Bronchus fibroblast of lung (primary cell): ENCODE measurements at places on chromosomes 1 and 21. TPM values are rescaled to one million over a fixed set of nuclear protein-coding genes. Genes with fewer than 3 reads are reported as not detected.

LCE1E gene
- total RNA-seq: not detected in 2 replicates

GJA4 gene
- not detected in 2 replicates for total RNA-seq

SPATA1 gene
- total RNA-seq: not detected in 2 replicates

LRRC38 gene
- not detected in 2 replicates for total RNA-seq

LENEP gene
- total RNA-seq: not detected in 2 replicates

NEXN gene
- 6.4 and 9.2 TPM in 2 replicates for total RNA-seq

EXO5 gene
- 8.0 and 10.3 TPM in 2 replicates for total RNA-seq

FCAMR gene
- not detected in 2 replicates for total RNA-seq

C1orf94 gene
- total RNA-seq: not detected in 2 replicates

AMY1C gene
- not detected in 2 replicates for total RNA-seq

ATAD3C gene
- total RNA-seq: under 0.01 TPM in 1 of 2 replicates, not detected in the other

ICOSLG gene
- under 0.01 TPM in 1 of 2 replicates, not detected in the other for total RNA-seq

RUNX3 gene
- 2.1 and 4.7 TPM in 2 replicates for total RNA-seq

NFIA gene
- total RNA-seq: 4.5 and 6.9 TPM in 2 replicates

VHLL gene
- total RNA-seq: not detected in 2 replicates

AUNIP gene
- 5.1 and 9.1 TPM in 2 replicates for total RNA-seq

CFHR4 gene
- not detected in 2 replicates for total RNA-seq

FYB2 gene
- not detected in 2 replicates for total RNA-seq

ELF3 gene
- under 0.01 and 0.17 TPM in 2 replicates for total RNA-seq

CD1E gene
- not detected in 2 replicates for total RNA-seq

FAM43B gene
- under 0.01 and 0.15 TPM in 2 replicates for total RNA-seq

TRABD2B gene
- total RNA-seq: not detected in 2 replicates

KCNH1 gene
- total RNA-seq: not detected in 2 replicates

GNG4 gene
- under 0.01 and 1.3 TPM in 2 replicates for total RNA-seq

PADI2 gene
- total RNA-seq: under 0.01 TPM in 1 of 2 replicates, not detected in the other

HES3 gene
- not detected in 2 replicates for total RNA-seq

LCE3D gene
- not detected in 2 replicates for total RNA-seq

FCRL6 gene
- not detected in 2 replicates for total RNA-seq

SLC44A3 gene
- total RNA-seq: 0.17 and 0.30 TPM in 2 replicates

GNAT2 gene
- total RNA-seq: 0.30 TPM in 1 of 2 replicates, not detected in the other

DUSP23 gene
- total RNA-seq: 25.3 and 36.5 TPM in 2 replicates

SDHB gene
- total RNA-seq: 166 and 169 TPM in 2 replicates

OR2L13 gene
- total RNA-seq: not detected in 2 replicates

LRRIQ3 gene
- 0.15 and 0.17 TPM in 2 replicates for total RNA-seq

TFF2 gene
- not detected in 2 replicates for total RNA-seq

AMY2B gene
- total RNA-seq: 0.50 and 1.6 TPM in 2 replicates

CCDC181 gene
- total RNA-seq: 1.6 and 2.9 TPM in 2 replicates

DSTYK gene
- total RNA-seq: 6.8 and 7.2 TPM in 2 replicates
